CD4-positive, alpha-beta T cell treated with Interferon alpha-2 for 1 hour (primary cell): ENCODE measurements at places on chromosomes 5 and 9.
A peak's percentile ranks its signal among the peaks of the same experiment; 100 is the strongest.

- peak; percentile 15 for DNase-seq
These were observed at the start of gene PCDHB15 for GRCh38 chr5:141245250-141245717. Gene PCDHB15 (plus strand): TSS chr5:141245395. CDS start chr5:141245579, 184 bp downstream.

GRCh38 chr5:125140855-125141254 is 394.4 kb upstream of the ZNF608 start:
- DNase-seq, result no peak

GRCh38 chr5:163755505-163755904 is 250.1 kb downstream of the MAT2B start:
- DNase-seq, result no peak

DNA sequence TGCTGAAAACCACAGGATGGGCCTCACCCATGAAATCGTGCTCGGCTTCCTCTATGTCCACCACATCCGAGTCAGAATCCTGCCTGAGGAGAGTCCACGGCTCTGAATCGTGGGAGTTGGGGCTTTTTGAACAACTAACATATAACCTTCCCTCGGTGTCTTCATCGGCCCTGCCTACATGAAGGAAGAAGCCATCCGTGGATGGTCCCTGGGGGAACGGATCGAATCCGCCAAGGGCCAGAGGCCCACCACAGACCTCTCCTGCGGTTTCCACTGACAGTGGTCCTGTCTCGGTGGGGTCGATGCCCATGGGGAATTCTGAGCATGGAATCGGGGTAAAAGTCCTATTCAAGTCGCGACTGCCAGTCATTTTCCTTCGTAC is 85.0 kb downstream of the CAMSAP1 start:
- DNase-seq, result no peak

- no peak for DNase-seq
These were observed 22.2 kb upstream of the GLDC start for GRCh38 chr9:6667633-6668280.

- DNase-seq, result no peak
These were observed 391.3 kb downstream of the GADD45G start for GRCh38 chr9:89996116-89996515.

DNA sequence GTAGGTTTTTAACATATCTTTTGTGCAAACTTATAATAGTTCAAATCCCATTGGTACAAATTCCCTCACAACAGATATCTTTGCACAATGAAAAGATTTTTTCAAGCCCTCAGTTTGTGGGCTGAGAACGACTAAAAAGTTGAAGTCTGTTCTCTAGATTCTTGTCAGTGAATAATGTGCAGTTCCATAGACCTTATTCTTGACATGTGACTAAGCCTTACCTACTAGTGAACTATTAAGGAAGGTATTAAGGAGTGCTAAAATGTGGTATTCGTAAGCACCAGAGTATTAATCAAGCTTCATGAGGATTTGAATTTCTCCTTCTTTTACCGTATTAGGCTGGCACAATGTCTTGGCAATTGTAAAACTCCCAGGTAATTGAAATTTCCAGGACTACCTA is 205.6 kb upstream of the DMRTA1 start:
- DNase-seq, result no peak

DNA sequence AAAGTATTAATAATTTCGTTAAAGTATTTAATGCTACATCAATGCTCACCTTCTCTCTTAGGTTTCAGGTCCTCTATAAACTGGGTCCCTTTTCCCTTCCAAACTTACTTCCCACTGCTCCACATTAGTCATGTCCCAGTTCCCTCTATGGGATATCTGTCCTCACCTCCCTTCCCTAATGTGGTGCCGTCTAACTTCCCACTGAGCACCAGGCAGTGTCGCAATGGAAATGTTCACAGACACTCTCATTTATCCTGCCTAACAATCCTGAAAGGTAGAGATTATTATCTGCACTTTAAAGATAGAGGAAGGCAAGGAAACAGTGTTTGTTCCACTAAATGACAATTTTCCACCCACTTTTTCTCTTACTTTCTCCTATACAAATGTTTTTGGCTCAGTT is 329.7 kb downstream of the CWC27 start:
- no peak for DNase-seq

DNA sequence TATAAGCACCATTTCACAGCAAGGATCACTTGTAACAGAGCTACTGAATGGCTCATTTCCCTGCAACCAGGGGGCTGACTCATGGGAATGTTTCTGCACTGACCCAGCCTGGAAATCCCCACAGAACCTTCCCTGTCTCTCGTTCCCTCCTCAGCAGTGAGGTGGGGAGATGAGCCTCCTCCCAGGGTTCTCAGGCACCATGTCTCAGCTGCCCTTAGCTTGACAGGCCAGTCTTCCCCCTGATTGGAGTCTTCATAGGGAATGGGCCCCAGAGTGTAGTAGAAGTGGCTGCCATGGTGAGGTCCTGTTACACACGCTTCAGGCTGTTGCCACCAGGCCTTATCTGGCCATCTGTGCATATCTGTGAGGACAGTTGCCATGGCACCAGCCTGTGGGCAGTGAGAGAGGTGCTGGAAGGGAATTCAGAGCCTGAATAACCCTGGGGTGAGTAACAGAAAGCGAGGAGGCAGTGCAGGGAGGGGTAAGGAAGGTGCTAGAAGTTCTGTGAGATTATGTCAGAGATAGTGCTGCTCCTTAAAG is 324.4 kb downstream of the ENC1 start:
- no peak for DNase-seq

- DNase-seq, result no peak
These were observed 722.2 kb upstream of the PTPRD start for GRCh38 chr9:11335011-11335410.

DNA sequence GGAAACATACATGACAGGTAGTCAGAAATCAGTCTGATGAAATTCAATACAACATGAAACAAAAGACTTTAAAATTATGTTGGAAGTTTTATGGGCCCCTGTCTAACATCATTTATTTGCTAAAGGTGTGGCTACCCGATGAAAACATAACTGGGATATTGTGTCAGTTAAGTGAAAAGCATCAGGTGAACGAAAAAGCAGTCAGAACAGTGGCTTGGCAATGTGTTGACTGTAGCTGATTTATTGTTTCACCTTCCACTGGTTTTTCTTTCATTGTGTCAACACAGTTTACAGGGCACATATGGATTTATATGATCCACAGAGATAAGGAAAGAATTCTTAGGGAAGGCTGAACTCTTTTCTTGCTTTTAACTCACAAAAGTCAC is 429.6 kb upstream of the ZNF608 start:
- DNase-seq, result no peak

DNA sequence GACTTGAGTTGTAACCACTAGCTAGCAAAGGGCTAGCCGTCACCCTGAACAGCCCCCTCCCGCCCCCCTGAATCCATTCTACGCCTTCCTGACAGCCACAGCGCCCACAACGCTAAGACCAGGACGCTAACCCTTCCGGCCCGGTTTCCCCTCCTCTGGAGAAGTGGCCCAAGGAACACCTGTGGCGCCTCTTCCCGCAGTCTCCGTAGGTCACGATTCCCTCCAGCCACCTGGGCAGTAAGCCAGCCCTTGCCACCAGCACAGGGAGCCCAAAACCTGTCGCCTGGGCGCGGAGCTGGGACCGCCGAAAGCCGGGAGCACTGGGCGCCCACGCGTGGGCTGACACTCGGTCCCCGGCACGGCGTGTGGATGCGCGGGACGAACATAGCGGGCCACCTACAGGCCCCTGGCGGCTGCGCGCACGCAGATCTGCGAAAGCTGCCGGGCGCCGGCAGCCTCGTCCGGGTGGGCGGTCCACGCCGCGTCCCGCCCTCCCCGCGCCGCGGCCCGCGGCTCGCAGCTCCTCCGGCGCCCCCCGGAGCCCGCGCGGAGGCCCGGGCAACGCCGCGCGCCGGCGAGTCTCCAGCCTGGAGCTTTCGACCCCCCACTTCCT is 596 bp downstream of the IRF1 start:
- DNase-seq, result peak; percentile 64

- no peak for DNase-seq
These were observed 50.0 kb downstream of the SARDH start for GRCh38 chr9:133687856-133688761.

- no peak for DNase-seq
These were observed 263.1 kb upstream of the RGMB start for GRCh38 chr5:98510143-98510985.

GRCh38 chr5:78268356-78268755 is 26.1 kb downstream of the AP3B1 start:
- no peak for DNase-seq

- DNase-seq, result no peak
These were observed 63.1 kb upstream of the NREP start for GRCh38 chr5:111820072-111820471.

DNA sequence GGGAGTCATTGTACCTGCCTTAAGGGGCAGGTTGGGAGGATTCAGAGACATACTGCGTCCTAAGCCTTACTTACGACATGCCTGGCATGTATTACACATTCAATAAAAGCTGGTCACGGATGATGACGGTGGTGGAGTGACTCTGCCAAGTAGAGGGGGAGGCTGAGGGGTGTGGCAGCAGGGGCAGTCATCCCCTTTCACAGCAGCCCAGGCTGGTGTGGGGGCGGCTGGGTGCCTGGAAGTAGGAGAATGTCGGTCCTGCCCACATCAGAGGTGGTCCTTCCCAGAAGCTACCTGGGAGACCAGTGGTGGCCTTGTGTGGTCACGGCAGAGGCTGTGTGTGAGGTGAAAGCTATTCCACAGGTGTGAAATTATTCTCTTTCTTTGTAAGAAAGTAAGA is 8.9 kb downstream of the ZBTB34 start:
- no peak for DNase-seq

- no peak for DNase-seq
These were observed 50.2 kb upstream of the CXCL14 start for GRCh38 chr5:135628771-135629563.

DNA sequence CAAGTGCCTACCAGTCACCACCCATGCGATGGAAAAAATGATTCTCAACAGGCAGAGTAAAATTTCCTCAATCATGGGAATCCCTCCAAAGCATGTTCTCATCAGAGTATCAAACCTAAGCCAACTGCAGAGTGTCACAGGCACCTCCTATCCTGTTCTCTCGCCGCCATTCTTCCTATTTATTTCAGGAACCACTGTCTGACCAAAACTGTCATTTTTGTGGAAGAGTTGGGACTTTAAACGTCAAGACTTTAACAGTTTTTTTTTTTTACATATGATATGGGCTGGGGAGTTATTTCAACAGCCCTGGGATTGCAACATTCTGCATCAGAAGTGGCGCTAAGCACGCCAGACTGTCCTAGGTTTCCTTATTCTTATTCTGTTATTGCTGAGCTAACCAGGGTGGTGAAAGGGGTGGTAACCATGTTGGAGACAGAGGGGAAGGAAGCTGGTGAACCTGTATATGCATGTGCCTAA is 29.5 kb downstream of the PFDN1 start:
- peak; percentile 36 for DNase-seq
